ENCODE measurements at places on chromosomes 3 and 15.
A peak's percentile ranks its signal among the peaks of the same experiment; 100 is the strongest.

GRCh38 chr3:76487446-76487845 lies 552.5 kb upstream of the ROBO2 start:
- no peak for DNase-seq

- no peak for DNase-seq
Measured at GRCh38 chr3:144746631-144747030, 775.0 kb downstream of the DIPK2A start.

DNA sequence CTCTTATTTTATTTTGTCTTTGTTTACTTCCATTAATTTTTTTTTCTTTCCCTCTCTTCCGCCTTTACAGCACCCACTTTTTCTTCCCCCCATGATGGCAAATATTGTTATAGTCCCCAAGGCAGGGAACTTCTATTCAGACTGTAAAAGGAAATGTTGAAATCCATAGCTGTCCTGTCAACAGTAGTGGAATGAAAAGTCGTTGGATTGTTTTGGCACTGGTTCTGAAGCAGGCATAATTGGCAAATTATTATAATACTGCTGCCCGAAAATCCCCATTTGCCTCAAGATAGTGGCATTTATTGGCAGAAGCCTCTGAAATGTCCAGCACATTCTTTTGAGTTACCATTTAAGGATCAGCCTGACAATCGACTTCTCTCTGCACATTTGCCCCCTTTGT lies 150.6 kb downstream of the TPRG1 start:
- no peak for DNase-seq

GRCh38 chr15:72184165-72184811 lies 13.3 kb downstream of the GRAMD2A start:
- no peak for DNase-seq

DNA sequence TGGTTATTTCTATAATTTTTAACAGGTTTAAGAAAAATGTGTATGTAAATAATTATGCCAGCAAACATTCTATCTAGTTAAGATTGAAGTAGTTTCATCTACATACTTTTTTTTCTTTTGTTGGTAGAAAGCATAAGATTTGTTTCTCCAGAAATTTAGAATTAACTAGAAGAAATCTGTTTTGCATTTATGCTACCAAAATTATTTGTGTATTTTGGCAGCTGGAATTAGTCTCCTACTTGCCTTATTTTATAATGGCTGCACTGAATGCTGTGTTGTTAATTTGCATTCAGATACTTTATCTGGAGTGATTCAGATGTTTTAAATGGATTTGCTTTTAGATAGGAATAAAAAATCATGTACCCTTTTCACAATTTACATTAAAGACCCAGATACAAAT lies 100.2 kb upstream of the NAALADL2 start:
- no peak for DNase-seq

- DNase-seq, result no peak
Measured at GRCh38 chr3:86563400-86563970, 427.5 kb downstream of the VGLL3 start.

DNA sequence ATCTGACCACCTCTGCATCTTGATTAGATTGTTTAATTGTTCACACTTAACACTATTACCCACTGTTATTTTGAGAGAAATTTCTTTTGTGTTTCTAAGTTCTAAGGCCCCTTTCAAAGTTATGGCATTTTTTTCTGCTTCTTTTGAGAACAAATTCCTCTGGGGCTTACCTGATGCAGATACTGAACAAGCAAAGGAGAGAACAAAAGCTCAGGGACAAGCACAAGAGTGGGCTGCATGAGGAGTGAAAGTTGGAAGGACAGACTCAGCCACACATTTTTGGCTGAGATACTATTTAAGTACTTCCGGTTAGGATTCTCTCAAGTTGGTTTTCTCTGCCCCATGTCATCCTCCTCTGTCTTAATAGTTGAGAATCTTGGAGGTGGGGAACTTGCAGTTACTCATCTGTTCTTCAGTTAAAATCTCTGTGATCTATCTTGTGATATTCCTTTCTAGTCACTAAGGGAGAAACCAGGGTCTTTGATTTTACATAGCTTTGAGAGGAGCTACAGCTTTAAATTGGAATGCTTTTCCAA lies 54.7 kb downstream of the CMTM6 start:
- DNase-seq, result no peak

- DNase-seq, result peak; percentile 90
Measured at GRCh38 chr15:65028921-65029735, at the start of gene MTFMT. Gene MTFMT (minus strand): TSS chr15:65029639. CDS start chr15:65029613, 26 bp downstream.

- no peak for DNase-seq
Measured at GRCh38 chr3:13517253-13517977, 31.5 kb upstream of the FBLN2 start.

DNA sequence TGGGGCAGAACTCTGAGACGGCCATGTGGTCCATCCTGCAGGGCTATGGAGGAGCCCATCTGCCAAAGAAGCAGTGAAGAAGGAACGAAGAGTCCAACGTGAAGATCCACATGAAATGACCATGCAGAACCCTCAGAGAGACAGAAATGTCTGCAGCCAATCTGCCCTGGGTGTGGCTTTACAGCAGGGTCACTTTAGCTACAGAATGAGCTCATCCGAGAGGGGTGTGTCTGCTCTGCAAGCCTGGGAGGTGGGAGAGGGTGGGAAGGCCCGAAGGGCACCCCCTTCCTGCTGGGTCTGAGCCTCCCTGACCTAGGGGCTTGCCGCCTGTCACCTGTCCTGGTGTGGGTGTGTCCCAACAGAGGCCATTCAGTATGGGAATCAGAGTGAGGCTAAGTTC lies 176.3 kb downstream of the ATP10A start:
- no peak for DNase-seq

- DNase-seq, result peak; percentile 15
Measured at GRCh38 chr3:160686955-160687535, 10.1 kb downstream of the ARL14 start.

DNA sequence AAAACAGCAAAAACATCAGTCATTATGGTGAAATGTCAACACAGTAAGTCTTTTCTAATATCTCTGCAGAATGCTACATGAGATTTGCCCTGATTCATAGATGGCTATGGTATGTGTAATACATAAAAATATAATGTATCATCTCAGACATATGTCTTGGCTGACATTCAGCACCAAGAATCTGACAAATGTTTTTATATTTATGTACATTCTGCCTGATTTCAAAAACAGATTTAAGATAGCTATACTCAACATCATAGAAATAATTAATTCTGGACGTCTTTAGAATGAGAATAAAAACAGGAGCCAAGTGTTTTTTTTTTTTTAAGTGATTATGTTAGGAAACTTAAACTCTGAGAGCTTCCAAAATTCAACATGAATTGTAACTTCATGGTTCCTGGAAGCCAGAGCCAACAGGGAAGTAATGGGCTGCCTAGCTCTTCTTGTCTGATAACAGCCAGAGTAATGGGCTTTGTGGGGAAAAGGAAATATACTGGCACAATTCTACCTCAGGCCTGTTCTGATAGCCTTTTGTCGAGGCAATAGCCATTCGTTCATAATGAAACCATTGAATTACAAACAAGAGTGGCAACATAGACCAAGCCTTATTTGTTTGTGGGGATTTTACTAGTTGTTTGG lies 184.4 kb downstream of the VGLL4 start:
- no peak for DNase-seq

DNA sequence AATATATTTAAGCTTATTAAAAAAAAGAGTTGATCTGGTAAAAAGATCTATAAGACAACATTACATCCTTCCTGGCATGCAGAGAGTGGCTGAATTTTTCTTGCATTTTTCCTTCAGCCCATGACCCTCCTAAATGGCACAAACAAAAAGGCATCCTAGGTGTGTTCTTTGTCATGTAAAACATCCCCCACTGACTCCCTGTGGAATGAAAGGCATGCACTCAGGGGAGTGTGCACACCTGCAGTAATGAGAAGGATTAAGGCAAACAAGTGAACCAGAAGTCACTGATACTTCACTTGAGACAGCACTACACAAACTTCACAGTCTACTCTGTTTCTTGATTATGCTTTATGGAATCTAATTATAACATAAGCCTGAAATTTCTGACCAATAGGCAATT lies 195.0 kb downstream of the RBMS3 start:
- DNase-seq, result no peak

GRCh38 chr3:146532406-146532805 lies 12.0 kb downstream of the PLSCR1 start:
- DNase-seq, result no peak

GRCh38 chr3:181568248-181568647 lies 143.5 kb upstream of the SOX2 start:
- DNase-seq, result no peak

GRCh38 chr3:41138601-41139000 lies 60.7 kb upstream of the CTNNB1 start:
- no peak for DNase-seq

GRCh38 chr3:110504901-110505300 lies 566.7 kb upstream of the NECTIN3 start:
- no peak for DNase-seq

DNA sequence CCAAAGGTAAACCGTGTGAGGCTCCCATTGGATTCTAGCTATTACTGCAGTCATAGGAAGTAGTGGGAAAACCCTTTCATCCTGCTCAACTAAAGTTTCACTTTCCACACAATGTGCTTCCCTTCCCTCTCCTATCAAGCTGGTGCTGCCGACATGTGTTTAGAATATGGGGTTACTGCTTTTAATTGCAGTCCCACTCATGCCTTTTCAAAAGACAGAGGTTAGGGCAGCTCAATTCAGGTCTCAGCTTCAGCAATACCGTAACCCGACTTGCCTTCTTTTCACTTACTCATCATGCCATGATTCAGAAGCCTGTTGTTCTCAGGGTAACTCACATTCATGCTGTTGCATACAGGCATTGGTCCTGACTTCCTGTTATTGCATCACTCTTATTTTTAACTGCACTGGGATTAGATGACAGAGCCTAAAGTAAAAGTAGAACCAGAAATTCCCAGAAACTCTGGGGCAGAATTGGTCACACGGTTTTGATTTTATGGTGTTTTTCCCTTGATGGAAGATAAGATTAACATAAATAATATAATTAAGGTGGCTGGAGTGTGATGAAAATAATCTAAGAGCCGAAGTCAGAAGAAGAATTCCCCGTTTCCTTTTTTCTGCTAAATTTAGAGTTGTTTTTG lies 45.7 kb downstream of the C2CD4B start:
- peak; percentile 22 for DNase-seq

DNA sequence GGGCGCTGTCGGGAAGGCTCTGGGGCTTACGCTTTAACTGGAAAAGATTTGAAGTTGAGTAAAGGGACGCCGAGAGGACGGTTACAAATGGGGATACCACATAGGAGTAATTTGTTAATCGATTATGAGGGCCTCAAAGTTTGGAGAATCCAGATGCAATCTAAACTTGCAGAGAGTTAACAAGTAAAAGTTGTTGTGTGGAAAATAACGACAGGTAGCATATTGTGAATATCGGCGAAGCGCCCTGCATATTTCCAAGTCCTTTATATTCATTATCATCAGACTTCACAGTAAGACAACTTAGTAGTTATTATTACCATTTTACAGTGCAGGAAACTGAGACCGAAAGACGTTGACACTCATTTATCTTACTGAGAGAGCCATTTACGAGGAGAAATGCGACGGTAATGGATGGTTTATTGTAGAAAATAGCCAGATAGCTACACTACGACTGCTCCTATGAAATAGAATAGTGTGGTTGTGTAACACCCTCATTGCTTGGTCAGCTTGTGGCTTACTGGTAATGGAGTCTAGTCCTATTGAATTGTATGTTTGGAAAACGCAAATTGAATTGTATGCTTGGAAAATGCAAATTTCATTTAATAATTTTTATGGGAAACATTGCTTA lies 700 bp downstream of the MKRN2 start:
- DNase-seq, result no peak

DNA sequence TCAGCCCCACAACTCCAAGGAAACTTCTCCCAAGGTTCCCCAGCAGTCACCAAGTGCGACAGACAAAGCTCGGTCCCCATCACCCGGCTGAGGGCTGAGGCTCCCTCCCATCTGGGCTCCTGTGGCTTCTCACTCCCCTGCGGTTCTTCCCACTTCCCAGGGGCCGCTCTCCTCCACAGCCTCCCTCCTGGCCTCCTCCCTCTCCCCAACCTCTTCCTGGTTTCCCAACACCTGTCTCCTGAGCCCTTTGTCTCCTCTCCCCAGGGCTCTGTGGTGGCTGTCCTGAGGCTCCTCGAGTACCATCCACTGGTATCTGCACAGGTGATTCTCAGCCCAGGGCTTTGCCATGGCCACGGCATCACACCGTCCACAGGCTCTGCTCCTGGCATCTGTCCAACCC lies 113.2 kb upstream of the NSMCE3 start:
- no peak for DNase-seq

- no peak for DNase-seq
Measured at GRCh38 chr3:188076176-188076575, 77.8 kb upstream of the LPP start.

DNA sequence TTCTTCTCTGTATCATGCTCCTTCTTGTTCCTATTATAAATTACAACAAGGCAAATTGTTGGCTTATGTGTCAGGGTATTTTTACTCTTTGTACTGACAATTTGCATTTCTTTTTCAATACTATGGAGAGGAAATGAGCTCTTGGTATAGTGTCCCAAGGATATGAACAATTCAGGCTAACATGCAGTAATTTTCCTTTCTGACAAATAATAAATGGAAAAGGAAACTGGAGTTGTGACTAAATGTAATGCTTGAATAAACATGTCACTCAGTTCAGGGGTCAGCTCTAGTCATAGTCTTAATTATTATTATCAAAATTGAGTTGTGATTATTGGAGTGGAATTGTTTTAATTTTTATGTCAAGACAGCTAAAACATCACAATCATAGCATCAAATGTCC lies 256.0 kb upstream of the ZPLD1 start:
- no peak for DNase-seq

- no peak for DNase-seq
Measured at GRCh38 chr3:185797108-185797881, 27.5 kb downstream of the IGF2BP2 start.

GRCh38 chr3:44958386-44958785 lies 17.6 kb downstream of the ZDHHC3 start:
- DNase-seq, result no peak

GRCh38 chr3:20194793-20195460 lies 8.9 kb upstream of the SGO1 start:
- peak; percentile 29 for DNase-seq

DNA sequence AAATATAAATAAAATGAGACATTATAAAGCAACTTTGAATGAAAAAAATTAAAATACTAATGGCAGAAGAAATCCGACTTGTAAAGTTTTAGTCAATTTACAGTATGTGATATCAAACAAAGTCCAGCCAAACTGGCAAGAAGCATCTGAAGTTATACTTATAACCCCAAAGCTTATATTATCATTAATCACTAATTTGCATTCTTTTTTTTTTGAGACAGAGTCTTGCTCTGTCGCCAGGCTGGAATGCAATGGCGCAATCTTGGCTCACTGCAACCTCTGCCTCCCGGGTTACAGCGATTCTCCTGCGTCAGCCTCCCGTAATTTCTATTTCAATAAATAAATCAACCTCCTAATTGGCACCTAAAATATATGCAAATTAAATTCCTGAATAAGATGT lies 80.1 kb downstream of the AQR start:
- no peak for DNase-seq
